ENCODE measurements at places on chromosomes 5 and 9. TPM values are rescaled to one million over a fixed set of nuclear protein-coding genes. Genes with fewer than 3 reads are reported as not detected.

SCGB3A1 gene
- total RNA-seq: not detected

CDKN2B-AS1 gene
- 9.2 TPM for total RNA-seq

SOX30 gene
- total RNA-seq: 0.22 TPM

FOXD4L4 gene
- total RNA-seq: 0.07 TPM

CNTNAP3 gene
- total RNA-seq: 0.05 TPM
